CD4-positive, alpha-beta T cell treated with Interleukin-12 subunit alpha and Interleukin-12 subunit beta, for 1 hour (primary cell): ENCODE measurements at places on chromosomes 3 and 15.

- no peak for DNase-seq
These were observed 12.6 kb upstream of the SHQ1 start for GRCh38 chr3:72860846-72861245.

DNA sequence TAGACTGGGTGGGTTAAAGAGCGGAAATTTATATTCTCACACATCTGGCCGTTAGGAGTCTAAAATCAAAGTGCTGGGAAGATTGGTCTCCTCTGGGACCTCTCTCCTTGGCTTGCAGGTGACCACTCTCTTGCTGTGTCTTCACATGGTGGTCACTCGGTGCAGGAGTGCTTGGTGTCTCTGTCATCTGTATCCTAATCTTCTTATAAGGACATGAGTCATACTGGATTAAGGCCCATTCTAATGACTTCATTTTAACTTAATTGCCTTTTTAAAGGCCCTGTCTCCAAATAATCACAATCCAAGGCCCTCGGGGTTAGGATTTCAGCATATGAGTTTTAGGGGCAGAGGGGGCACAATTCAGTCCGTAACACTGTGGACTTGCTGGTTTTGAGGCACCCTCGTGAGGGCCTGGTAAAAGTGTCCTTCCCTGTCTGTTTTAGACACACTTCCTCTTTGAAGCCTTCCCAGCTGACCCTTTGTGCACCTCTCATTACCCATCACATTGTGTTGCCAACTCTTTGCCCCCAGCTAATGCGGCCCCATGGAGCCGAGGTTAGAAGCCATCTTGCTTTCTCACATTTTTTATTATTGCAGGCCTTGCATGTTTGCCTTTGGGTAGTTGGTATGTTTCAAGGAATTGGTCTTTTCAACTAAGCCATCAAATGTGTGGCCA lies 3.2 kb downstream of the XYLB start:
- no peak for DNase-seq

DNA sequence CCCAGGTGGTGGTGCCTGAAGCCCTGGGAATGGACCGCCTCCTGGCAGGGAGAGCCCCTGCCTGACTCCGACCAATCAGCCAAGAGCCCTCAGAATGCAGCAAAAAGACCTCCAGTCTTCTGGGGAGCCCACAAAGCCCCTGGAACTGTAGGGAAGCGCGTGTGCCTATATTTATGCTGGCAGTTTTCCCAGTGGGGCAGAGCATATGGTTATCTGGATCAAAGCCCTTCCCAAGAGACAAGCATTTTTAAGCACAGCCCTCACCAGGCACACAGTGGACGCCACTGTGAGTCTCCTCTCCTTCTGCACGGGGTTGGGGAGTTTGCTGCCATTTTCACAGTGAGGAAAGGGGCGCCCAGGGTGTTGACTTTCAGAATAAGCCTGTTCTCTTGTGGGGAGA lies 80.9 kb upstream of the RPL32 start:
- no peak for DNase-seq

- DNase-seq, result no peak
These were observed 6.5 kb downstream of the SQOR start for GRCh38 chr15:45641374-45641781.

DNA sequence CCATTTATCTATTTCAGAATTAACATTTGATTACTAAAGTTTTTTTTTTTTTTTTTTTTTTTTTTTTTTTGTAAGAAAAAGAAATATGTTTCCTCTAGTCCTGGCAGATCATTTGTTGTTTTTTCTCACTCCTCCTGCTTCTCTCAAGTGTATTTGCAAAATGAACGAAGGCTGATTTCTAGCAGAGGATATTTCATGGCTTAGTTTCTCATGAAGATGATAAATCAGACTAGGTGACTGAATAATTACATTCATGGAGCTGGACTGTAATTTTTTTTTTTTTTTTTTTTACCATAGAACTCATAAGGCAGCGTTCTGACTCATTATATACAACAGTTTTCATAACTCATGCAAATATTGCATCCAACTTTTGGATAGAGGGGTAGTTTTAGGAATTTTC lies 332.5 kb upstream of the SEMA6D start:
- no peak for DNase-seq

- DNase-seq, result no peak
These were observed 165.3 kb upstream of the TBL1XR1 start for GRCh38 chr3:177362626-177363025.

GRCh38 chr15:100602823-100603393 lies 519 bp downstream of the ASB7 start:
- peak; percentile 53 for DNase-seq

DNA sequence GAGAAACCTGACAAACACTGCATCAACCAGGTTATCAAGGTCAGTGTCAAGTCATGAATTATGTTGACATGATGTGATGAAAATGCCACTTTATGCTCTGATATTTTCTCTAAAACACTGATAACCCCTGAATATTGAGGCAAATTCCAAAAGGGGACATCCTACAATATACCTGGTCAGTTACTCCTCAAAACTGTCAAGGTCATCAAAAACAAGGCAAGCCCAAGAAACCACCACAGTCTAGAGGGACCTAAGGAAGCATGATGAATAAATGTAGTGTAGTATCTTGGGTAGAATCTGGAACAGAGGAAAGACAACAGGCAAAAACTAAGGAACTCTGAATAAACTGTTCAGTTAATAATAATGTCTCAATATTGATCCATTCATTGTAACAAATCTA lies 275.3 kb upstream of the THRB start:
- no peak for DNase-seq

- peak; percentile 77 for DNase-seq
These were observed 433.8 kb upstream of the SUCLG2 start for GRCh38 chr3:68088216-68088615.

- DNase-seq, result no peak
These were observed 78.9 kb upstream of the GSK3B start for GRCh38 chr3:120173056-120173675.

GRCh38 chr3:129448186-129448895 lies 8.3 kb downstream of the IFT122 start:
- DNase-seq, result no peak

- DNase-seq, result no peak
These were observed 8.4 kb downstream of the TMEM43 start for GRCh38 chr3:14133188-14133800.

GRCh38 chr15:67090297-67091070 lies 25.1 kb downstream of the SMAD3 start:
- no peak for DNase-seq

- no peak for DNase-seq
These were observed 106.8 kb upstream of the SLC6A11 start for GRCh38 chr3:10709110-10709781.

GRCh38 chr3:44885618-44886017 lies 11.2 kb downstream of the TGM4 start:
- no peak for DNase-seq

- no peak for DNase-seq
These were observed 453.2 kb upstream of the CDIN1 start for GRCh38 chr15:36126194-36126593.

GRCh38 chr3:73729969-73730440 lies 105.3 kb upstream of the PDZRN3 start:
- no peak for DNase-seq

DNA sequence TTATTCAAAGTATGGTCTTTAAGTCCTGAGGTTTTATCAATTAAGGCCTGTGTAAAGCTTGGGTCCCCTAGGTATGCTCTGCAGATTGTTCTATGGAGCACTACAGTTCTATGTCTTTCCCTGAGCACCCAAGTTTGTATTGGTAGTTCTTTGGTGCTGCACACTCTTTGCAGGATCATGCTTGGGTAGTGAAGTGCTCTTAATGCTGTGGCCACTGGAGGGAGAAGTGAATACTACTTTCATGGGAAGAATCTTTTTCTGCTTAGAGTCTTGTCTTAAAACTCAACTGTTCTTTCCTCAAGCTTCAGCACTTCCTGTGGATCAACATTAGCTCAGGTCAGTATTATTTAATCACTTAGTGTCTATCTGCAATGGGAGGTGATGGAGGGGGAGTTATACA lies 93.6 kb upstream of the CFAP20DC start:
- DNase-seq, result no peak

DNA sequence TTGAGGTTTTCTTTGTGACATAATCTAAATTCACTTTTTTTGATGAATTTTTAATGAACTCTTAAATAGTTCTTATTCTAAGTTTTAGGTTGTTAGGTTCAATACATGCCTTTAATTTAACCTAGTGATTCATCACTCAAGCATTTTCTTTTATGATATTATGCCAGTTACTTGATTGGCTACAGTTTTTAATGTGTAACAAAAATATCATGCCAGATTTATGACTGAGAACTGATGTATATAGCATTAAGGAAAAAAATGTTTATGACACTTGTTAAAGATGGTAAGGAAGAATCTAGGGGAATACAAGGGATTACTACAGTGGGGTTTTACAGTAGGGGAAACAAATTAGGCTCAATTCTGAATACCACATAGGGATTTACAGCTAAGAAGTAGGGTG lies 103.1 kb downstream of the VGLL3 start:
- no peak for DNase-seq

GRCh38 chr3:52865994-52866393 lies 31.2 kb upstream of the MUSTN1 start:
- no peak for DNase-seq

GRCh38 chr3:17986348-17986816 lies 244.0 kb upstream of the TBC1D5 start:
- DNase-seq, result no peak

- DNase-seq, result no peak
These were observed 67.6 kb downstream of the GOLIM4 start for GRCh38 chr3:168028086-168028485.
